ENCODE measurements at places on chromosomes 4 and X. TPM values are rescaled to one million over a fixed set of nuclear protein-coding genes. Genes with fewer than 3 reads are reported as not detected.

DNA sequence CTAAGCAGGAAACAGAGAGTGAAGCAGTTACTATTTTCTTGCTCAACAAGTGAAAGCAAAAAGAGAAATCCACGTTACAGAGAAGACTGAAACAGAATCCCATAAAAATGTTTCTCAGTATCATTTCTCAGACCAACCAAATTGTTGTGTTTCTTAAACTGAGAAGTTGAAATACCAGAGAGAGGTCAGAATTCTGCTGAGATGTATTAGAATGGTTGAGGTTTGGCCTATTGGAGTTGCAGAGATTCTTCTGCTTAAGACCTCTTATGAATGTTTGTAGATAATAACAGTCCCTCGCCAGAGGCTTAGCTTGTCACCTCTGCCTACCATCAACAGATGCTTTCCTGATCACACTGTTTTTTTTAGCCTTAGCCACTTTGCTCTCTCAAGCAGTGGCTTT is 481.4 kb downstream of the TRIML1 start:
- no peak for DNase-seq

DNA sequence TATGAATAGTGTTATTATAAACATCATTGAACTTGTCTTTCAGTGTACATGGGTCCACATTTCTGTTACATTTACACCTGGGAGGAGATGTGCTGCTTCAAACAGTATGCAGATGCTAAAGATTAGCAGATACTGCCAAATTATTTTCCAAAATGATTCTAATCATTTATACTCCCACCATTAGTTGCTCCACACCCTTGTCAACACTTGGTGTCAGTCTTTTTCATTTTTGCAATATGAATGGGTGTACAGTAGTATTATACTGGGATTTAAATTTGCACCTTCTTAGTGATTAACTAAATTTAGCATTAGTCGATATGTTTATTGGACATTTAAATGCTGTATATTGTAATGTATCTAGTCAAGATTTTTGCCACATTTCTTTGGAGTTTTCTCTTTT is 131.6 kb upstream of the GRID2 start:
- peak; percentile 7 for DNase-seq

DNA sequence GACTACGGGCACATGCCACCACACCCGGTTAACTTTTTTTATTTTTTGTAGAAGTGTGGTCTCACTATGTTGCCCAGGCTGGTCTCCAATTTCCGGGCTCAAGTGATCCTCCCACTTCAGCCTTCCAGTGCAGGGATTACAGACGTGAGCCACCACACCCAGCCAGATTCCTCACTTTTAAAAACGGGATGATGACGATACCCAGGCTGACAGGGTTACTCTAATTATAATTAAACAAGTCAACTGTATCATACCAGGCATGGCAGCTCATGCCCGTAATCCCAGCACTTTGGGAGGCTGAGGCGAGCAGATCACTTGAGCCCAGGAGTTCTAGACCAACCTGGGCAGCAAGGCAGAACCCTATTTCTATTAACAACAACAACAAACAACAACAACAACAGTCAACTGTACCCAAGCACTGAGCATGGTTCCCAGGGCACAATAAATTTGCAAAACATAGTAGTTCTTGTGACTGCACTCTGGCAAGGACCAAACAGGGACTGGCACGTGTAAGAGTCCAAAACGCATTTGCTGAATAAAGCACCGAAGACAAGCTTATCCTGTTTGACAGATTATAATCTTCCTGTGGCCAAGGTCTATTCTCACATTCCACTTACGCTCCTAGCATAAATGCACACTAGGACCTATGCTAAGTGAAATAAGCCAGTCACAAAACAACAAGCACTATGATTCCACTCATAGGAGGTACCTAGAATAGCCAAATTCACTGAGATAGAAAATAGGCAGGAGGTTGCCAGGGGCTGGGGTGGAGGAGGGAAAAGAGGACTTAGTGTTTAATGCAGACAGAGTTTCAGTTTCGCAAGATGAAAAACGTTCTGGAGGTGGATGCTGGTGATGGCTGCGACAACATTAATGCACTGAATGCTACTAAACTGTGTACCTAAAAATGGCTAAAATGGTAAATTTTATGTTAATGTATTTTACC is 77.5 kb downstream of the IRF2 start:
- DNase-seq = no peak

- DNase-seq = peak; percentile 55
Observed at GRCh38 chr4:94533405-94534223, 81.9 kb downstream of the PDLIM5 start.

GRCh38 chr4:48137846-48138245 is 3.8 kb upstream of the TXK start:
- no peak for DNase-seq

The BCORL1 gene
- 1.6 TPM for total RNA-seq
